ENCODE measurements at places on chromosomes 16 and 17.

- peak; percentile 75 for DNase-seq
These were observed 93.8 kb upstream of the PLEKHM1 start for GRCh38 chr17:45584092-45585036.

DNA sequence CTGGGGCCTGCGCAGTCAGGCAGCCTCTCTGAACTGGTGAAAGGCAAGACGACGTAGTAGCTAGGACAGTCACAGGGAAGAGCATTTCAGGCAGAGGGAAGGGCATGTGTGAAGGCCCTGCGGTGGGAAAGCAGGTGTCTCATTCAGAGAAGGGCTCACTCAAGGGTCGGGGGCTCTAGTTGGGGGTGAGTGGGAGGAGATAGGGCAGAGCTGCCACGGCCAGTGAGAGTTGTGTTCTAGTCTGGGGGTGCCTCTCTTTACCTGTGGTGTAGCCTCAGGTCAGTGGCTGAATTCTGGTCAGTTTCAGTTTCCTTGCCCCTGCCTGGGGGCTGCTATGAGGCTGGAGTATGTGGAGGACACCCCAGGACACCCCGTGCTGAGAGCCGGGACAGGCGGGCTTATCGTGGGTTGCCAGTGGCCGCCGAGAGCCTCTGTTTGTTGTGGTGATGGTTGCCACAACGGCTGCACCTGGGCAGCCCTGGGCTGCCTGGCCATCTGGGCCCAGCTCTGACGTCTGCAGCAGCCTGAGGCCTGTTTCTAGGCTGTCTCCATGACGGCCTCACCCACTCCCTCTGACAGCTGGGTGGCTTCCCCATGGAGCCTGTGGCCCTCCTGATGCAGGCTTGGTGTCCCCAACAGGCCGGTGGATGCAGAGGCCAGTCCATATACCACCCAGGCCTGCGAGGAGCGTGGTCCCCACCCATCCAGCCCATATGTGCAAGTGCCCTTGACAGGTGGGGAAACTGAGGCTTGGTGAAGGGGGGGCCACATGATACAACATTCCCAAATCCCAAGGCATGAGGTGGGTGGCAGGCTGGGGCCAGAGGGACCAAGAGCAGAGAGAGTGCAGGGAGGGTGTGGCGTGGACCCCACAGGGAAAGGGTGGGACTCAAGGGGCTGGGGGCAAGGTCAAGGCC, 10.8 kb downstream of the MAP2K3 start:
- DNase-seq, result no peak

- no peak for DNase-seq
These were observed 64.9 kb upstream of the LGALS9 start for GRCh38 chr17:27565874-27566670.

- peak; percentile 14 for DNase-seq
These were observed 35.0 kb upstream of the ZNF423 start for GRCh38 chr16:49890876-49891275.

DNA sequence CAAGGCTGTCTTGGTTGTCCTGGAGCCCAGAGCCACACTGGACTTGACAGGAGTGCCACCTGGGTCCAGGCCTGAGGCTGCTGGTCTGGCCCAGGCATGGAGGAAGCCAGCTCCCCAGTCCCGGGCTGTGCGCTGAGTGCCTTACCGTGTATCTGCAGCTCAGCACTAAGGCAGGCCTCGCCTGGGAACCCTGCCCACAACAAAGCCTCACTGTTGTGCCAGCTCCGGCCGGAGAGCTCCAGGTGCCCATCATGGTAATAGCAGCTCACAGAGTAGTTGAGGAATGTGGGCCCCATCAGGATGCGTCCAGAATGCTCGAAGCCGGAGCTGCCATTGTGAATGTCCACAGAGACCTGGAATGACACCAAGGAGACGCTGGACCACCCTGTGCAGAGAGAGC, 72.2 kb downstream of the RMI2 start:
- DNase-seq, result no peak

DNA sequence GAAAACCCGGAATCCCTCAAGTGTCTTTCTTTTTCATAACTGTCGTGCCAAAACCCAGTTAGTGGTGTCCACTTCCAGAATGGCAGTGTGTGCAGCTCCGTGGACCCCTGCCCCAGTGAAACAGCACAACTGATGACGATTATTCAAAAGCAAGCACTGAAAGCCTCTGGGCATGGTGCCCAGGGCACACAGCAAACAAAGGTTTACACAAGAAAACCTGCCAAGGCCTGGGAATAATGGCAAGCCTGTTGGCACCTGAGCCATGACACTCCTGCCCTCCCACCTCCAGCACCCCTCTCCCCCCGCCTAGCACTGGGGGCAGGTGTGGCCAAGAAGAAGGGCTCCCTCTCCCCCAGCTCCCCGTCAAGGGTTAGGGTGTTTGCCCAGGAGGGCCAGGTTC, 2.8 kb downstream of the PKMYT1 start:
- DNase-seq, result no peak

DNA sequence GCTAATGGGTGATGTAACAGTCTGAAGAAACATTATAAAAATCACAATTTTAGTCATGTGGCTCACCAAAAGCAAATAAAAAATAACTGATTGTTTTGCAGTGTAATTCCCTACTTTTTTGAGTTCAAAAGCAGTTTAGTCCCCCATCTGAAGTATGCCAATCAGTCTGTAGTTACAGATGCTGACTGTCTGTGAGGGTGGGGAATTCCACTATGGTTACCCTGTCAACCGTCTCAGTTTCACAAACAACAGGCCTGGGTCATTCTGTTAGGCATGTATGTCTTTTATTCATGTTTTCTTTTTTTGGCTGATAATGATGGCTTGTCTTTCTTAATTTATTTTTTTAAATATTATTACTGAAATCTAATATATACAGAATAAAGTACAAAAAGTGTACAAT, 69.3 kb downstream of the STXBP4 start:
- DNase-seq, result no peak

- DNase-seq, result peak; percentile 7
These were observed 743 bp downstream of the SHCBP1 start for GRCh38 chr16:46620266-46621005.

- DNase-seq, result no peak
These were observed 114.8 kb downstream of the C16orf95 start for GRCh38 chr16:87202346-87202745.

DNA sequence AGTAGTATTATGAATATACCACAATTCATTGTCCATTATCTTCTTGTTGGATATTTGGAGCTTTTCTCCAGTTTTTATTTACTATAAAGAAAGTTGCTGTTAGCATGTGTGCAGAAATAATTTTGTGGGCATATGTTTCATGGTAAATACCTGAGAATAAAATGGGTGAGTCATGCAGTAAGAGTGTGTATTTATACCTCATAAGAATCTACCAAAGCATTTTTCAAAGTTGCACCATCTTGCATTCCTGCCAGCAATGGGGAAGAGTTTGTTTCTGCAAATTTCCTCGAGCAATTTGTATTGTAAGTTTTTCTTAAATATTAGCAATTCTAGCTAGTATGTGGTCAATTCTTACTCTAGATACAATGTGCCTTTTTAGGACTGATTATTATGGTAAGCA, 7.9 kb upstream of the MON1B start:
- DNase-seq, result no peak

GRCh38 chr17:76527430-76528111, 9.9 kb downstream of the CYGB start:
- DNase-seq, result peak; percentile 48

- peak; percentile 76 for DNase-seq
These were observed at the start of gene KCTD11 for GRCh38 chr17:7351665-7352502. KCTD11 (plus strand) TSS chr17:7352162.

GRCh38 chr17:17054636-17055035, 12.4 kb downstream of the MPRIP start:
- DNase-seq, result no peak

DNA sequence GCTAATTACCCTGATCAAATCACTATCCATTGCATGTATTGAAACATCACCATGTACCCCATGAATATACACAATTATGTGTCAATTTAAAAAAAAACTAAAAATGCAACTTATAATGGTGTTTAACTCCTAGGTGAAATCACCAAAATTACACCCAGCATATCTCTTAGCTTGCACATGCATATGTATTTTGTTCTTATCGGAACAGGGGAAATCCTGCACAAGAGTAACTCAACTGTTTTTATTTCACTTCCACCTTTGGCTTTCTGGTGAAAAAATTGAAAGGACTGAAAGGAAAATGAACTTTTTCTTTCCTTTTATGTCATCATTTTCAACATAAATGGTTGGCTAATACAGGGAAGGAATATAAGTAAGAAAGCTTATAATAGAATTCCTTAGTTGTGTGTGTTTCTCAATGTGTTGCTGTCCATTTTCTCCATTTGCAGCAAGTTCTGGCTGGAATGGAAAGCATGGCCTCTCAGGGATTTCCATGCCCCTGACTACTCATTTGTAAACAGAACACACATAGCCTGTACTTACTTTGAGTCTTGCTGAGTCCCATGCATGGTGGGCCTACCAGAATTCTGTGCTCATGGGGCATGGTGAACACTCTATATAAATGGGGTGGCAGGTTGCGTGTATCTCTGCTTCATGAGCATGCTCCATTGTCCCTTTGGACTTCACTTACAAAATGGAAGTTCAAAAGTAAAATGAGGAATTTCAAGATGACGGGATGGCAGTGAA, 462.0 kb downstream of the HS3ST3B1 start:
- DNase-seq, result no peak

- no peak for DNase-seq
These were observed 716.3 kb downstream of the WWOX start for GRCh38 chr16:78815713-78816112.

GRCh38 chr17:42097691-42098631, at the start of gene ZNF385C:
ZNF385C (minus strand) TSS chr17:42098473; CDS start chr17:42063056, 35,417 bp downstream.
- DNase-seq, result peak; percentile 21

DNA sequence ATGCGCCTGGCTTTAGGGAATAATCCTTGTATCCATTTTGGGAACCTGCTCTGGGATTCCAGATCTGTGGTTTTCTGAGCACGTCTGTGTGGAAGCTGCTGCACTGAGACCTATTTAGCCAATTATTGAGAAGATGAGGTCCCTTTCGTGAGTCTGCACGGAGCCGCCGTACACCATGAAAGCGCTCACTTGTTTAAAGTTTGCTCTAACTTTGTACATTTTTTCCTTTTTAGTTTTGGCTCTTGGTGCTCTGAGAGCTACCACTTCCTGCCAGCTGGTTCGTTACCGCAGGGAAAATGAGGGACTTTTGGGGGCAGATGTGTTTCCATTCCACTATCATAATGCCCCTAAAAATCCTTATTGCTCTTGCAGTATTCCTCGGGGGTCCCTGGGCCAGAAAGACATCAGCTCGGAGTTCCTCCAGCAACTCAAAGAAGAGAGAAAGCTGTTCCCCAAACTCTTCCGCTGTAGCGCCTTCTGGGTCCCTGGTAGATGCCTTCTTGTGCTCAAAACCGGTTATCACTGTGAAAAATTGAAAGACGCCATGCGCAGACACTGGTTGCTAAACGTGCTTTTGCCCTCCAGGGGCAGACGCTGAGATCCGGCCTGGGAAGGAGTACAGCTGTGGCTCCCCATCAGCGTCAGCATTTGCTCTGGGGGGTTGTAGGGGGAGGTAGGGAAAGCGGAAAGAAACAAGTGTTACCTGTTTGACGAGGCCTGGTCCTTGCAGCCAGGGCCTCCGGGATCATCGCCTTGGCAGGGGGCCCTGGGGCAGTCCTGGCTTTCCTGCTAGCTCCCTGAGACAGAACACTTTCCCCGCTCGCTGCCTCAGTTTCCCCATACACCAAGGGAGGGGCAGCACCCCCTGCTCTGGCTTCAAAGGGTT, 238.1 kb downstream of the MRTFB start:
- peak; percentile 58 for DNase-seq

GRCh38 chr17:73157521-73157890, 7.3 kb upstream of the SSTR2 start:
- DNase-seq, result no peak

GRCh38 chr17:11389583-11389982, 148.6 kb downstream of the SHISA6 start:
- no peak for DNase-seq

DNA sequence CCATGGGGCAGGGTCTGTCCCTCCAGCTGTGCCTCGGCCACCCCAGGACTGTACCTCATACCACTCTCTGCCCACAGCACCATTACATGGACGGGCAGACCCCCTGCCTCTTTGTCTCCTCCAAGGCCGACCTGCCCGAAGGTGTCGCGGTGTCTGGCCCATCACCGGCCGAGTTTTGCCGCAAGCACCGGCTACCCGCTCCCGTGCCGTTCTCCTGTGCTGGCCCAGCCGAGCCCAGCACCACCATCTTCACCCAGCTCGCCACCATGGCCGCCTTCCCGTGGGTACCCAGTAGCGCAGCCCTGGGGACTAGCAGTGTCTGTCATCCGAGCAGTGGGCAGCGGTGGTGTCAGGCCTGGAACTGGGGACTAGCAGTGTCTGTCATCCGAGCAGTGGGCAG, 2.6 kb upstream of the RHBDL1 start:
- no peak for DNase-seq

GRCh38 chr16:57623251-57624043, 5.0 kb upstream of the ADGRG1 start:
- DNase-seq, result no peak

- DNase-seq, result no peak
These were observed 20.9 kb downstream of the GNAO1 start for GRCh38 chr16:56212144-56212543.

DNA sequence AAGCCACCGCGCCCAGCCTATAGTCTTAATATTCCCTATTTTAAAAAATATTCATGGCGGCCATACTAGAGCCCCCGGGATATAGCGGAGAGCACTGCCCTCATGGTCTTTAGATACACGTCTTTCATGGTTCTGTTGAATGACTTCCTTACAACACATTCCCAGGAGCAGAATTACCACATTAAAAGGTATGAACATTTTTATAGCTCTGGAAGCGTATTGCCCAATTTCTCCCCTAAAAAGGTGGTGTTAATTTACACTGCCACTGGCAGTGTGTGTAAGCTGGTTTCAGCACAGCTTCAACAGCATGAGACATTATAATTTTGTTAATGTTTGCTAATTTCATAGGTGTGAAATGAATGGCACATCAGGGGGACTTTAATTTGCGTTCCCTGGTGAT, 19.0 kb downstream of the C17orf100 start:
- no peak for DNase-seq

DNA sequence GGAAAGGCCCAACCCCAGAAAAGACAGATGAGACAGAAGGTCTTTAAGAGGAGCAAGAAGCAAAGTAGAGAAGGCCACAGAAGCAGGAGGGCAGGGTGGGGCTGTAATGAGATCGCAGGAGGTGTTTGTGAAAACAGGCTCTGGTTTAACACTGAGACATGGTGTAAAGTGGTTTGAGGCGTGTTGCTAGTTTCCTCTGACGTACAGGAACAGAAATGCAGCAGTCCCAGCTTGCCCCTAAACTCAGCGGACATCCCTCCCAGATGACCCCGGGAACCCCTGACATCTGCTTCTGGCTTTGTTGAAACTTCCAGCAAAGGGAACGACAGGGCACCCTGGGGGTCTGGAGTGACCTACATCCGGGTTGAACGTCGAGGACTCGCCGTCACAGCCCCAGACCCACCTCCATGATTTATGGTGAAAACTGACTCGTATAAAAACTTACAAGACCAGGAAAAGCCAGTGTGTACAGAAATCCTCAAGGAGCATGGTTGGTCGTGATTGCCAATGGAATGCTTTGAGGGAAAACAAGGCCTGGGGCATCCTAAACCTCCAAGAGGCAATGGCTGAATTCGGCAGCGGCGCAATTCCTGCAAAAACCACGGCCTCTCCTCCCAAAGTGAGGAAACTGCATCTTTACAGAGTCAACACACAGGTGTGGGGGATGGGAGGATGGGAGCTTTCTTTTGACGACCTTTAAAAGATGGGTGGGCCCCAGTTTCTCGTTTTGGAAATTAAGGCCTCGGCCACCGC, 25.8 kb downstream of the LITAF start:
- DNase-seq, result peak; percentile 81

GRCh38 chr17:7025245-7025644, 2.4 kb downstream of the BCL6B start:
- DNase-seq, result no peak
